Heart left ventricle (tissue), 16 donors: ENCODE measurements at places on chromosomes 3 and 15. TPM values are rescaled to one million over a fixed set of nuclear protein-coding genes. Genes with fewer than 3 reads are reported as not detected.

DNA sequence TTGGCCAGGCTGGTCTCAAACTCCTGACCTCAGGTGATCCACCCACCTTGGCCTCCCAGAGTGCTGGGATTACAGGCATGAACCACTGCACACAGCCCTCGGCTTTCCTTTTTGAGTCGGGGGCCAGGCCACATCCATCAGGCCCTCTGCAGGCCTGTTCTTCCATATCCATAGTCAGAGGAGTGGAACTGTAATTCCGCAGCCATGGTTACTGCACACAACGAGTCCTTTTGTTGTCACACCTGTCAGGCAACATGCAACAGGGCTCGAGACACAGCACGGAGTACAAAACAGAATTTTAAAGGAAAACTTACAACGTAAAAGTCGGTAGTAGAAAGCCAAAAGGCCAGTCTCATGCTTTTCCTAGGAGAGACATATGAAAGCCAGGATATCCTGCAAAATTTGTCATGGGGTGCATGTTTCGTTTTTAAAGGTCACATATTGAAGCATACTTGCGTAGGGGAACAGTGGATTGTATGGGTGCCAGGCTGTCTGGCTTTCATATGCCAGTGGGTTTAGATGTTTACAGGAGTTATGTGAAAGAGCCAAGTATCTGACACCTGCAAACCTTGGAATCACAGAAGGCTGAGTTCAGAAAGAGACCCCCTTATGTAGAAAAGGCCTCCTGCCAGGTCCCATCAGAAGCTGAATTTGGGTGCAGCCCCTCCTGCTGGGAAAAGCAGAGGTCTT, 63.2 kb upstream of the LPP start:
- no peak for DNase-seq

Gene SLC2A2
- not detected for total RNA-seq

DNA sequence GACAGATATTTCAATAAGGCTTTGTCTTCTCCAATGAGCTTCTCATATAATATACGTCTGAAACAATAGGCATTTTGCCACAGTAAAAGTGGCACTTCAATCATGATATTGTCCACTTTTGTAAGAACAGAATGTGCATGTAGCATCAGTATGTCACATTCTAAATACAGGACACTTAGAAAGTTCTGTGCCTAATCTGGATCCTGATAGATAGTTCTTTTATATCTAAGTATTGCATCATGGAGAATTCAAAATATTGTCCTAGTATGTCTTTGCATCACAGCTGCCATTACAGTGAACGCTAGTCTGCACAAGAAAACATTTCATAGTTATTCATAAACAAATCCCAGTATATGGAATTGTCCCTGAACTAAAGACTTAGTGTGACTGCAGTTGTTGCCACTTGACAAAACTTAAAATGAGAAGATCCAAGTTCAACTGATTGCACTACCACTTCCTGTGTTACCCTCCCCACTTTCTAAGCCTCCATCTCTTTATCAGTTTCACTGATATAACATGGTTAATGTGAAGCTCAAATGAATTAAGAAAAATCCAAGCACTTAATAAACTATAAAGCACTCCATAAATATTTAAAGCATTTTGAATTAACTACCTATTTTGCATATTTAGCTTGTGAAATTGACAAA, 19.6 kb downstream of the LRRFIP2 start:
- DNase-seq = no peak

DNA sequence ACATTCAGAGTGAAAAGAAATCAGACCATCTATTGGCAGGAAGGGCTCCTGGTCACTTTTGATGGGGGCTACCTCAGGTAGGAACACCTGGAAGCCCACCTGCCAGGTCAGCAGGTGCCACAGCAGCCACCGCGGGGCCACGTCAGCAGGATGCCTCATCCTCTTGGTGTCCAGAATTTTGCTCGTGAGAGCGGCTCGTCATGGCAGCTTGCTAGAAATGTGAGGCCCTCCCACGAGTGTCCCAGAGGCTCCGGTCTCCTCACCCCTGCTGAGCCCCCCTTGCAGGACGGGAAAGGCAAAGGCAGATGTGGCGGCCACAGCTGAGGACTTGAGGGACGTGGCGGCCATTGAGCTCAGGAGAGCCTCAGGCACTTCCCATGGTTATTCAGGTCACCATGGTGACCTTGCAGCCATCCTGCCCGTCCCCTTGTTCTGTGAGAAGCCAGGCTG, 129.4 kb downstream of the LRRK1 start:
- no peak for DNase-seq

Gene UCN2
- 0.25 TPM for total RNA-seq

- no peak for DNase-seq
Observed at GRCh38 chr15:73019601-73020146, 32.6 kb upstream of the NEO1 start.

Gene CHRM5
- not detected for total RNA-seq

Gene LRRC2
- 74.4 TPM for total RNA-seq

GRCh38 chr15:80020731-80021130, 38.7 kb upstream of the ZFAND6 start:
- no peak for DNase-seq

Gene SPTBN5
- 0.31 TPM for total RNA-seq

GRCh38 chr3:128040041-128040440, 12.2 kb upstream of the SEC61A1 start:
- DNase-seq = no peak

Gene DNAJC19
- total RNA-seq = 122 TPM

- no peak for DNase-seq
Observed at GRCh38 chr3:129553171-129553570, 10.2 kb downstream of the H1-8 start.

Gene C3orf22
- total RNA-seq = not detected

DNA sequence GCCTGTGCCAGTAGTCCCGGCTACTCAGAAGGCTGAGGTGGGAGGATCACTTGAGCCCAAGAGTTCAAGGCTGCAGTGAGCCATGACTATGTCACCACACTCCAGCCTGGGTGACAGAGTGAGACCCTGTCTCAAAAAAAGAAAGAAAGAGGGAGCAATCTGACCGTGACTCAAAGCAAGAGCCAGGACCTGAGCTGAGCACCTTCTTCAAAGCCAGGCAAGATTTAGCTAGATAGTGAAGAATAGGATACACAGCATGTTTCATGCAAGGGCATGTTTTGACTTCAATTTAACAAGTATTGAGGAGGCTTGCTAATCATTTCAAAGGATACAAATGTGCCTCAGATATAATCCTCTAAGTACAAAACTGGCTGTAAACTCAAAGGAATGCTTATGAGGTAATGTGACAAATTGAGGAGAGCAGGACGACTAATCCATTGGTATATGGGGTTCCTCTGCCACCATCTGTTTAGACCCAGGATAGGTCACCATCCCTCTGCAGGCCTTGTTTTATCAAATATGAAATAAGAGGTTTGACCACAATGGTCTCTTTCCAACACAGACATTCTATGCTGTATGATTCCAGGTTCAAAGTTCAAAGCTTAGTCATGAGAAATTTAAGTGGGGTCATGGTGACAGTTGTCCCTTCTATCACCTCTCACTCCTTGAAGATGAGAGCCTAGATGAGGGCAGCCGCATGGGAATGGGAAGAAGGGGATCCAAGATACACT, 33.2 kb downstream of the RAB27A start:
- DNase-seq = no peak

GRCh38 chr15:75842722-75843677, at the start of gene UBE2Q2:
UBE2Q2 (plus strand) TSS chr15:75843447; CDS start chr15:75843667, 220 bp downstream.
- DNase-seq = peak; percentile 85

Gene SLC15A2
- total RNA-seq = 4.9 TPM

- DNase-seq = no peak
Observed at GRCh38 chr3:71415681-71416122, 167.8 kb downstream of the FOXP1 start.

DNA sequence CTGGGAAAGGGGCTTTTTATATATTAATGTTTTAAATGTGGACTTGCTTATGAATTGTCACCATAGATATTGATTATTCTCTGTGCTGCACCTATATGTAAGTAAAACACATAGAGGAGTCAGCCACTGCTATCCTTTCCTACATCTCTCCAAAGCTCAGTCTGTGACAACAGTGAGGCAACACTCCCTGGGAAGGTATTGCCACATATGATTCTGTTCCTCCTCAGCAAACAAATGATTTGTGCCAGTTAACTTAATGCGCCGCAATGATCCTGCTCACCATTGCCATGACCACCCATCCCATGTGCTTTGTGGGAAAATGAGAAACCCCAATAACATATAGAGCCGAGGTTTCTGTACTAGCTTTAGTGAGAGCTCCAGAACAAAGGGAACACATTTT, 75.1 kb upstream of the FBN1 start:
- DNase-seq = no peak

GRCh38 chr15:99487337-99487730, 78.5 kb upstream of the MEF2A start:
- no peak for DNase-seq

- peak; percentile 84 for DNase-seq
Observed at GRCh38 chr15:42159381-42160015, 3.1 kb upstream of the PLA2G4F start.

GRCh38 chr3:189780546-189781270, 149.5 kb downstream of the TP63 start:
- no peak for DNase-seq
